Stimulated activated CD4-positive, alpha-beta T cell treated with anti-CD3 and anti-CD28 coated beads, Interleukin-12 subunit alpha, Interleukin-12 subunit beta, amount 100 ng/mL, for 4 hours (primary cell): ENCODE measurements at places on chromosomes 12 and 14.
A peak's percentile ranks its signal among the peaks of the same experiment; 100 is the strongest.

DNA sequence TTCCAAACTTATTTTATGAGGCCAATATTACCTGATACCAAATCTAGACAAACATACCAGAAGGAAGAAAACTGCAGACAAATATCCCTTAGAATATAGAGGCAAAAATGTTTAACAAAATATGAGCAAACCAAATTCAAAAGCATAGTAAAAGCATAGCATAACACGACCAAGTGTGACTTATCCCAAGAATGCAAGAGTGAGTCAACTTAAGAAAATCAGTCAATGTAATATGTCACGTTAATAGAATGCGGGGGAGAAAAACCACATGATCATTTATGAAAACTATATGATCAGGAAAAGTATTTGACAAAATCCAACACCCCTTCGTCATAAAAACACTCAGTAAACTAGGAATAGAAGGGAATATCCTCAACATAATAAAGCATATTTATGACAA is 217.3 kb downstream of the ADGRD1 start:
- DNase-seq: no peak

GRCh38 chr12:123398550-123399254 is 14.8 kb downstream of the KMT5A start:
- no peak for DNase-seq

GRCh38 chr12:3515506-3515905 is 24.5 kb downstream of the PRMT8 start:
- no peak for DNase-seq

GRCh38 chr12:89690925-89691324 is 17.7 kb downstream of the ATP2B1 start:
- DNase-seq: no peak

DNA sequence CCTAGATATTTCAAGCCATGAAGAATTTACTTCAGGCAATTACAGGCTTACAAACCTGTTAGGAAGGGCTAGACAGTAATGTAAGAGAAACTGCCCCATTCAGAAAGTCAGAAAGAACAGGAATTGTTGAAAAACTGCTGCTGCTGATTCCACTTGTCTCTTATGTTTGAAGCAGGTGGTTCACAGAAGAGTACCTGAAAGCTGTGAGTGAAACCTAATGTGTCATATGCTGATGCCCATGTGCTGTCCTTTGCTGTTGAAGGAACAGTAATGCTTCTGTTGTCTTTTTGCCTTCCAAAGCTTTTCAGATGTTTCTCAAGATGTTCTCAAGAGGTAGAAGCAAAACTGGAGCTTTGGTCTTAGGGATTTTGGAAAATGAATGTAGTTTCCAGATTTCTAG is 39.0 kb downstream of the MNAT1 start:
- DNase-seq: no peak

- DNase-seq: no peak
Measured at GRCh38 chr14:80325688-80326087, 114.4 kb upstream of the DIO2 start.

GRCh38 chr14:32603992-32604565 is 275.0 kb downstream of the AKAP6 start:
- no peak for DNase-seq

GRCh38 chr12:40185303-40185693 is 39.5 kb upstream of the LRRK2 start:
- DNase-seq: no peak

GRCh38 chr12:27001663-27002062 is 12.5 kb downstream of the TM7SF3 start:
- DNase-seq: no peak

DNA sequence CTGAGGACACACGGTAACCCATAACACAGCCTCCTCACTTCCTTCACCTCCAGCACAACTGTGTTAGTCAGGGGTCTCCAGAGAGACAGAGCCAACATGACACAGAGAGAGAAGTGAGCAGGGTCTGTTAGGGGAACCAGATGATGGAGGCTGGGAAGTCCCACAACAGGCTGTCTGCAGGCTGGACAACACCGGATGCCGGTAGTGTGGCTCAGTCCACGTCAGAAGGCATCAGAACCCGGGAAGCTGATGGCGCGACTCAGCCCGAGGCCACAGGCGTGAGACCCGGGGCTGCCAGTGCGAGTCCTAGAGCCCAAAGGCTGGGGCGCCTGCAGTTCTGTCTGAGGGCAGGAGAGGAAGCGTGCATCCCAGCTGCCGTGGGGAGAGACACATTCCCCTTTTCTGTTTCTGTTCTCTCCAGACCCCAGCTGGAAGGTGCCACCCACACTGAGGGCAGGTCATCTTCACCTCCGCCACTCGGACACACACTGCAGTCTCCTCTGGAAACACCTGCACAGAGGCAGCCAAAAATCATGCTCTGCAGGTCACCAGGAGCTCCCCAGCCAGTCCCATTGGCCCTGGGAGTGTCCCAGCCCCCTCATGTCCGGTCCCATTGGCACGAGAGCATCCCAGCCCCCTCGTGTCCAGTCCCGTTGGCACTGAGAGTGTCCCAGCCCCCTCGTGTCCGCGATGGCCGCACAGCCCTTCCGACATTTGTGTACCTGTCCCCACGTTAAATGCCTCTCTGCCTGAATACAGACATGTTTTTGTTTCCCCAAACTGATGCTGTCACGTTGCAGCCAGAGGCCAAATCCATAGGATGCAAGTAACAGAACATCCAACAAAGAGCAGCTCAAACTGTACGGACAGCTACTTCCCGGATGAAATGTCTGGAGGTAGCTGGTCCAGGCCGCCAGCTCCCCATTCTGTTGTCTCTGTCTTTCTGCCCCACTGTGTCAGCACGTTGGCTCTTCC is 7.9 kb upstream of the FBRSL1 start:
- no peak for DNase-seq

DNA sequence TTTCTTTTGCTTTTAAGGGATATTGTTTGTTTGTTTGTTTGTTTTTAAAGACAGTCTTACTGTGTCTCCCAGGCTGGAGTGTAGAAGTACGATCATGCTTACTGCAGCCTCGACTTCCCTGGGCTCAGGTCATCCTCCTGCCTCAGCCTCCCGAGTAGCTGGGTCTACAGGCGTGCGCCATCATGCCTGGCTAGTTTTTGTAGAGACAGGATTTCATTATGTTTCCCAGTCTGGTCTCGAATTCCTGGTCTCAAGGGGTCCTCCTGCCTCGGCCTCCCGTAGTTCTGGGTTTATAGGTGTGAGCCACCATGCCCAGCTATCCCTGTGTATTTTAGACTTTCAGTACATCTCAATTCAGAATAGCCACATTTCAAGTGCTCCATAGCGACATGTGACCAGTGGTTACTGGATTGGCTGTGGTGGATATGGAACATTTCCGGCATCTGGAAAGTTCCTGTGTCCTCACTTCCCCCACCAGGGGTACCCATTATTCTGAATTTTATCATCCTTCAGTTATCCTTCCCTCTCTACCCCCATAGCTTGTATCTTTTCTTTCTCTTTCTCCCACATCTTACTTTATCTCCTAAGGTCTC is 61.1 kb downstream of the HRK start:
- DNase-seq: no peak

DNA sequence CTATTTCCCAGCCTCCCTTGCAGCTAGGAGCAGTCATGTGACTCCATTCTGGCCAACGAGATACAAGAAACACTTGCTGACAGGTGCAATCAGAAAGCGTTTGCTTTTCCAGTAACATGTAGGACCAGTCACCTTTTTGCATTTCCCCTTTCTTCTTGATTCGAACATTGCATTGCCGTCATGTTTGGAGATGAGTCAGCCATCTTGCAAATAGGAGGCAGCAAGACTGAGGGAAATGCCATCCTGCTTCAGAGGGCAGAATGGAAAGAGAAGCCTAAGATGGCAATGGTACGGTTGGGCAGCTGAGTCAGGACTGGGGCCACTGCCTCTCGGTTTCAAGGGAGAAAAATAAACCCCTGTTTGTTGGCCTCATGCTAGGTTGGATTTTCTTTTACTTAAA is 34.5 kb upstream of the GPR132 start:
- no peak for DNase-seq

- no peak for DNase-seq
Measured at GRCh38 chr14:70780396-70781075, 28.8 kb downstream of the MAP3K9 start.

DNA sequence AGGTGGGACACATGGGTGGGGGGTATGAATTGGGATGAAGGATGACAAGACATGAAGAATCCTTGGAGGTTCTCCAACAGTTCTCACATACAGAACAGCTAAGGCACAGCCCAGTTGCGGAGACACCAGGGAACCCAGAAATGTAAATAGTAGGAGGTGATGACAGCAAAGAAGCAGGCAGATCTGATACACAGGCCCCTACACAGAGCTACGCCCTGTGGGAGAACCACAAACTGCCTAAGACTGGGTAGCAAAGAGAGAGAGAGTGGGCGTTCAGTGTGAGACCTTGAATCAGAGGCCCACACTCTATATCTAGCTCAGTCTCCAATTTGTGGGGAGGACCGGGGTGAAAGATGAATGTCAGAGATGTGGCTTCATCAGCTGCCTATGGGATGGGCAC is 9.5 kb upstream of the NUMB start:
- DNase-seq: peak; percentile 32

DNA sequence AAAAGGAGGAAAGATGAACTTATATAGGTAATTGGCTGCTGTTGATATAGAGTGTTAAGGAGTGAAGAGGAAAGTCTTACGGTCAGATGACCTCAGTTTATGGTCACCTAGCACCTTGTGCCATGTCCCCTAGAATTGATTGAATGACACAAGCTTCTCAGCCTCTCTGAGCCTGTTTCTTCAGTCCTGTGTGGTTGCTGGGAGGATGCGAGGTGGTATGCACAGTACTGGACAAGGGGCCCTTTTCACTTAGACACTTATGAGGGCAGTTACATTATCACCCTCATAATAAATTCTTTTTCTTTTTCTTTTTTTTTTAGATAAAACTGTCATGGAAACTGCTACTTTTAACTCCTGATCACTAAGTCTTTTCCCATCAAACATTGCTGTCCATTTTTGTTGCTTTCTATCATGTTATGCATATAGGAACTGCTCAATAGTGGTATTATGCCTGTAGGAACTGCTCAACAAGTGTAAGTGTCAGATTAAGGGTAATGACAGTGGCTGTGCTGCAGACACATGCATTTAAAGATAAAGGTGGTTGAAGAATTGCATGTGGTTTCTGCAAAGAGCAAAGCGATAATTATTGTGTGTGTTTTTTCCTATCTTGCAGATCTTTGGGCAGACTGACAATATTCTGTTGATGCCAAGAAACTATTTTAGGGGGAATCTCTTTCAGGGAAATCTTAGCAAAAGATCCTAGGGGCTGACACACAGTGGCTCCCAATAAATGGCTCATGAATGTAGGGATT is 11.6 kb downstream of the ANO6 start:
- no peak for DNase-seq

GRCh38 chr12:4556735-4557530 is 5.1 kb upstream of the DYRK4 start:
- DNase-seq: no peak

GRCh38 chr14:92922883-92923743 is at the start of gene CHGA:
CHGA (plus strand) TSS chr14:92923150; CDS start chr14:92923360, 210 bp downstream.
- peak; percentile 43 for DNase-seq

DNA sequence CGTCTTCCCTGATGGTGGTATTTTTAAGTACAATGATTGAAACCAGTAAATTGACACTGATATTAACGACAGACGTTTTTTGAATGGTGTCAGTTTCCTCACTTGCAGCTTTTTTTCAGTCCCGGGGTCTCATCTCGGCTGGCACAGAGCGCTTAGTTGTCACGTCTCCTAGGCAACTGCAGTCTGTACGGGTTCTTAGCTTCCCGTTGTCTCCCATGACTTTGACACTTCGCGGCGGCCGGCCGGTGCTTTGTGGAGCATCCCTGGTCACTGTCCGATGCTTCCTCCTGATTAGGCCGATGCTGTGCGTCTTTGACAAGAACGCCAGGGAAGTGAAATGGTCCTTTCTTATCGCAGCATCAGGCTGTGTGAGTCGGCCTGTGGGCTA is 67.4 kb downstream of the ADGRD1 start:
- no peak for DNase-seq

DNA sequence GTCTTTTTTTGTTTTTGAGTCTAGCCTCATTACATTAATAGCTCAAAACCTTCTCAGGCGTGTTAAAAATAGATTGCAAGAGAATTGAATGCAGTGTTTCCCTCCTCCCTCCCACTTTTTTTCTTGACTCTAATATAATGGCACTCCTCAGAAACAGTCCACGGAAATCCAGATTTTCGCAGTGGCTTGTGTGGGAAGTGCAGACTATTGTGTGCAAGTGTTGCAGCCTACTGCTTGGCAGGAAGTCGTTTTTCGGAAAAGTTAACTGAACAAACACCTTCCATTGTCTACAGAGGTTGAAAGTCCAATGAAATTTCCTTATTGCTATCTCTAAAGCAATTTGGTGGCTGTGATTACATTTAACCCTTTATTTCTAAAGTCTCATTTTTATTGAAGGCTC is 147.9 kb upstream of the E2F7 start:
- no peak for DNase-seq

GRCh38 chr12:132327336-132328171 is 1.8 kb downstream of the GALNT9 start:
- DNase-seq: peak; percentile 62

DNA sequence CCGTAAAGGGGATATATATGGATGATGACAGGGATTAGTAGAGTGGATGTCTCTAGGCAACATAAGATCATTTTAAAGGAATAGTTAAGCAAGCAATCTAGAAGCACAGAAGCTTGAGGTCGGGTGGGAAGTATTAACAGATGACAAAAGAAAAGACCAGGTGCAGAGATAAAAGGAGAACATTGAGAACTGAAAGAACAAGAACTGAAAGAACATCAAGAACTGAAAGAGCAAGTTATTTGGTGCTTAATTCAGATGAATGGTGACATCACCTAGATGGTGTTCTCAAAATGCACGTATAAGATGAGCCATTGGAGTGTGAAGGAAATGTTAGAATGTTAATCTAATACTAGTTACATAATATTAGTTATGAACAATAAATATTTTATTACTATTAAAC is 224.0 kb upstream of the PDE3A start:
- no peak for DNase-seq

DNA sequence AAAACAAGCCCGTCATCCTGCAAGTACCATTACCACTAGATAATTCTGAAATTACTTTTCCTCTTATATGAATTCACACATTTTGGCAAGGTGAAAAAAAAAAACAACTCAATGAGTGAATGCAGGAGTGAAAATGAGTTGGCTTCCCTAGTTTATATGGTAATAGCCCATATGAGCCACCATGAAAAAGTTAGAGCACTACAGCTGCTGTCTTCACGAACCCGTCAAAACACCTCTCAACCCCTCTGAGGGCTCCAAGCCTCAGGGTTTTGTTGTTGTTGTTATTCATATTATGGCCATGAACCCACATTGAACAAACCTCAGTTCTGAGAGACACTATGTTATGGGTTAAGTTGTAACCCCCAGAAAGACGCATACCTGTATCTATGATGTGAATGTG is 289.9 kb upstream of the CAND1 start:
- DNase-seq: no peak

DNA sequence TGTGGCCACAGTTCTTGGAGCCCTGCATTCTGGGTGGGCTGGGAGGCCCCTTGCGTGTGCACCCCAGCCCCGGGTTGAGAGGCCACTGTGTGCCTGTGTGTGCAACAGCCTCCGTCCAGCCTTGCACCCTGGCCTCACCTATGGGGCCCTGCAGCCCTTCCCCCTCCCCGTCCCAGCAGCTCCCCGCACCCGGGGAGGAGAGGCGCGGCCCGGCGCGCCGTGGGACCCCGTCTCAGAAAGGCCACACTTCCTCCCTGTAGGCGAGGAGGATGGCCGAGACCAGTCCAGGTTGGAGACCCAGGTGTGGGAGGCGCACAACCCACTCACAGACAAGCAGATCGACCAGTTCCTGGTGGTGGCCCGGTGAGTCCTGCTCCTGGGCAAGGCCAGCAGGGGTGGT is 16.6 kb upstream of the CRIP2 start:
- DNase-seq: no peak

- no peak for DNase-seq
Measured at GRCh38 chr14:104893435-104894207, 28.6 kb downstream of the CEP170B start.

- no peak for DNase-seq
Measured at GRCh38 chr14:89163031-89163636, 253.9 kb downstream of the FOXN3 start.
